ENCODE measurements at places on chromosomes 7 and 10. TPM values are rescaled to one million over a fixed set of nuclear protein-coding genes. Genes with fewer than 3 reads are reported as not detected.
A peak's percentile ranks its signal among the peaks of the same experiment; 100 is the strongest.

GRCh38 chr7:76016191-76016947, 22.0 kb upstream of the TMEM120A start:
- no peak overlapping the region for H3K4me3 ChIP-seq
- H3K36me3 ChIP-seq: no peaks in the 10 kb centered on the region
- peaks cover 6% of the 10 kb centered on the region for H3K4me1 ChIP-seq
- H3K27ac ChIP-seq: no peak overlapping the region
- no peaks in the 10 kb centered on the region for H3K27me3 ChIP-seq
- DNase-seq: no peak

The SLC26A5 gene
- total RNA-seq: not detected

The COL1A2 gene
- 199 TPM for total RNA-seq

GRCh38 chr10:12349629-12350166, 351 bp downstream of the CAMK1D start:
- H3K4me1 ChIP-seq: peaks cover 34% of the 10 kb centered on the region
- no peaks in the 10 kb centered on the region for H3K36me3 ChIP-seq
- H3K27me3 ChIP-seq: no peaks in the 10 kb centered on the region
- H3K27ac ChIP-seq: peak overlapping the region; percentile 94
- peak overlapping the region; percentile 64 for H3K4me3 ChIP-seq
